Left lung (tissue), 14 donors: ENCODE measurements at places on chromosomes 12 and 14. TPM values are rescaled to one million over a fixed set of nuclear protein-coding genes. Genes with fewer than 3 reads are reported as not detected.

The OTOGL gene
- 0.08 TPM for total RNA-seq

The ZNF140 gene
- total RNA-seq = 12.2 TPM

- DNase-seq = no peak
Measured at GRCh38 chr12:17148706-17149105, 542.7 kb upstream of the LMO3 start.

GRCh38 chr12:104604995-104605675, 148.4 kb downstream of the CHST11 start:
- DNase-seq = no peak

DNA sequence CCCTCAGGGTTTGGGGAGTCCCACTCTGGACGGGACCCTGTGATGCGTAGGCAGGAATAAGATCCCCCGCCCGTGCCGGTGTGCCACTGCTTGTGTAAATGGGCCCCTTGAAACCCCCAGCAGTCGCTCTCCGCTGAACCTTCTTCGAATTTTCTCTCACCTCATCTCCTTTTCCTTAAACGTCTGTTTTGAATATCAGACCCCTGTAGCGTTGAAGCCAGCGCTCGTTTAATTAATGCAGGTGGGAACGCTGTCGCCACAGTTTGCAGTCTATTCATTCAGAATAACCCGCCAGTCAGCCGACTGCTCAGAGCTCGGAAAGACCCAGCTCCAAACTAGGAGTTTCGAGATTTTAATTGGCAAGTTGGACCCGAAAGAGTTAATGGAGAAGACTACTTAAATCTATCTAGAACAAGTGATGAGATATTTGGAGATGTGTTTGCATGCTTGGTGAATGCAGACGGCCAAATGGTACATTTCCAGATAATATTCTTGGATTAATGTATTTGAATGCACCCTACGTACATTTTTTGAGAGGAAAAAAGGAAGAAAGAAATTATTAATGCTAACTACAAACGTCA, 739 bp upstream of the PPP2R5E start:
- no peak for DNase-seq
